ENCODE measurements at places on chromosomes 7 and 10. TPM values are rescaled to one million over a fixed set of nuclear protein-coding genes. Genes with fewer than 3 reads are reported as not detected.
A peak's percentile ranks its signal among the peaks of the same experiment; 100 is the strongest.

- DNase-seq, result no peak
Measured at GRCh38 chr7:132805766-132806165, 229.5 kb upstream of the PLXNA4 start.

GRCh38 chr7:134153493-134154136, 26.5 kb downstream of the LRGUK start:
- no peak for DNase-seq

DNA sequence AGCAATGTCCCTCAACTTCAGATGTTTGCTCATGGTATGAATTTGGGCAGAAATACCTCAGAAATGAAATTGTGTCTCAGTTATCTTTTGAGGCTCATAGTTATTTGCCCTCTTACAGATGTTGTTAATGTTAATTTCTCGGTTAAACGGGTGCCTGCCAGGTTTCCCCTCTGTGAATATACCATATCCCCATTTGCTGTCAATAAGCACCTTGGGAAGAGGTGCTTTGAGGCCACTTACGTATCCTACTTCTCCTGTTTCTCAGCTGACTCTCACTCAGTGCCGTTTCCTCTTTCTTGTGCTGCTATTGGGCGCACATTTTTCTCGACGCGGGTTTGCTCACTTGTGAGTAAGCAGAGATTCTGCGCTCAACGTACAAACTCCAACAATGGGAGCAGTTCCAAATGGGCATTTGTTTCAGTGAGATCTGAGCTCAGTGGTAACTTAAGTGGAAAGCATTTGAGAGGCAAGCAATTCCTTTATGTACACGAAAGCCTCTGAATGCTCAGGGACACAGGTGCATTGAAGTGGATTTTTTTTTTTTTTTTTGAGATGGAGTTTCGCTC, 34.8 kb upstream of the JAKMIP3 start:
- DNase-seq, result peak; percentile 61

- no peak for DNase-seq
Measured at GRCh38 chr7:67105377-67105776, 108.7 kb downstream of the TYW1 start.

GRCh38 chr7:135251496-135252391, 18.1 kb downstream of the STRA8 start:
- DNase-seq, result no peak

DNA sequence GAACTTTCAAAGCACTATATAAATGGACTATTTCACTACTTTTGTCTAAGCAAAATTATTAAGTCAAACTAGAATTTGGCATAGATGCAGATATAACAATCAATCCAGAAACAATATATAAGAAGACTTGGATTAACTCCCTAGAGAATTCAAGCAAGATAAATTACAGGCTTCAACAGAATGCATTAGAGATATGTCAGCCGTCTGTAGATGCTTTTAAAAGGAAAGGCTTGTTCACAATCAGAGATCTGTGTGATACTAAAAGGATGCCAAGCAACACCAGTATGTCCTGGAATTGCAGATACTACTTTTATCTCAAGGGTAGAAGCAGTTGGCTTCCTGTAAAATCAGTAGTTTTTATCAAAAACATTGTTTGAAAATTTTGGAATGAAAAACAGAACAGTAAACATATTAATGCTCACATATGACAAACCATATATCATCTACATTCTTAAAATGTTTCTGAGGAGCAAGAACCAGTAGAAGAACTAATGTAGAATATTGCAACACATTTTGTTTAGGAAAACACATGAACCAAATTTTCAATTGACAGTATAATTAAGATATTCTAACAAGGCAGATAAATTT, 947.9 kb upstream of the LRRN3 start:
- DNase-seq, result no peak

DNA sequence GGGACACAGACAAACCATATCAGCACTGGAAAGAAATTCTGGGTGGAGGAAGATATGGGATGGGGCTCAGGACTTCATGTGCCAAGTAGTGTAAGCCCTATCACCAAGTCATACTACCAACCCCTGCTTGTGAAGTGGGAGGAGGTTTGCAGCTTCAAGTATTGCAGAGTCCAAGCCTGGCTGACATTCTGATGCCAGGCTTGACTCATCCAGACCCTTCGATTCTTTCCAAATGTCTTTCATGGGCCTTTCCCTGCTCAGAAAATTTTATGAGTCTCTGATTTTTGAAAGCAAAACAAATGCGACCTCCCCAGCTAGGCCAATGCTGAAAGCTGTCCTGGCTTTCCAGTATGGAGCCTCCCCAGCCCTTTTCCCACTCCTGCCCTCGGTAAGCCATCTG, 45.1 kb upstream of the SMNDC1 start:
- no peak for DNase-seq

GRCh38 chr10:111023060-111023459, 53.8 kb upstream of the ADRA2A start:
- no peak for DNase-seq

- no peak for DNase-seq
Measured at GRCh38 chr10:13338390-13339110, 9.5 kb downstream of the SEPHS1 start.

The ANKRD22 gene
- not detected for polyA plus RNA-seq

The CCDC136 gene
- 33.2 TPM for polyA plus RNA-seq

The LEP gene
- not detected for polyA plus RNA-seq

The CPED1 gene
- 0.22 TPM for polyA plus RNA-seq

The VDAC2 gene
- 234 TPM for polyA plus RNA-seq

The IGFBP3 gene
- 39.9 TPM for polyA plus RNA-seq

The WASHC2A gene
- 22.3 TPM for polyA plus RNA-seq

Measured in brain (organoid and tissue), 16 donors.